Heart right ventricle (tissue), 16 donors: ENCODE measurements at places on chromosomes 7 and 10. TPM values are rescaled to one million over a fixed set of nuclear protein-coding genes. Genes with fewer than 3 reads are reported as not detected.

TEX47 gene
- not detected for total RNA-seq

CDC14C gene
- total RNA-seq, result not detected

EIF3B gene
- 102 TPM for total RNA-seq

HOXA10 gene
- not detected for total RNA-seq

FGFR2 gene
- 0.23 TPM for total RNA-seq

PNLIPRP1 gene
- not detected for total RNA-seq

ORAI2 gene
- total RNA-seq, result 11.6 TPM

PKD2L1 gene
- total RNA-seq, result not detected

CH25H gene
- 6.0 TPM for total RNA-seq

FAM171A1 gene
- 8.5 TPM for total RNA-seq

SLC18A3 gene
- not detected for total RNA-seq

ICA1 gene
- total RNA-seq, result 70.7 TPM

CYP2C19 gene
- total RNA-seq, result not detected

CTTNBP2 gene
- total RNA-seq, result 0.83 TPM

ECHDC3 gene
- total RNA-seq, result 114 TPM

GET4 gene
- total RNA-seq, result 19.1 TPM

RAB19 gene
- not detected for total RNA-seq

STEAP1 gene
- total RNA-seq, result 1.1 TPM

SPDYE5 gene
- not detected for total RNA-seq

SPDYE18 gene
- 0.92 TPM for total RNA-seq

MAGI2 gene
- total RNA-seq, result 4.9 TPM

FEZF1 gene
- not detected for total RNA-seq

ZNF12 gene
- 16.2 TPM for total RNA-seq

SPDYE2B gene
- not detected for total RNA-seq

CYP17A1 gene
- total RNA-seq, result not detected

TUBB8 gene
- total RNA-seq, result not detected

EIF4EBP2 gene
- total RNA-seq, result 101 TPM

OR2A14 gene
- total RNA-seq, result not detected

UBE2D4 gene
- 56.1 TPM for total RNA-seq

FAM107B gene
- 6.7 TPM for total RNA-seq

ANLN gene
- 6.8 TPM for total RNA-seq

TBL2 gene
- 12.6 TPM for total RNA-seq

CFAP69 gene
- total RNA-seq, result 2.7 TPM

PTPRN2 gene
- 1.4 TPM for total RNA-seq

TMEM196 gene
- not detected for total RNA-seq

ZNF736 gene
- total RNA-seq, result 6.6 TPM

ZNF680 gene
- total RNA-seq, result 22.3 TPM

TAS2R41 gene
- not detected for total RNA-seq

SPDYE1 gene
- not detected for total RNA-seq
